ENCODE measurements at places on chromosomes 13 and 19.
A peak's percentile ranks its signal among the peaks of the same experiment; 100 is the strongest.

DNA sequence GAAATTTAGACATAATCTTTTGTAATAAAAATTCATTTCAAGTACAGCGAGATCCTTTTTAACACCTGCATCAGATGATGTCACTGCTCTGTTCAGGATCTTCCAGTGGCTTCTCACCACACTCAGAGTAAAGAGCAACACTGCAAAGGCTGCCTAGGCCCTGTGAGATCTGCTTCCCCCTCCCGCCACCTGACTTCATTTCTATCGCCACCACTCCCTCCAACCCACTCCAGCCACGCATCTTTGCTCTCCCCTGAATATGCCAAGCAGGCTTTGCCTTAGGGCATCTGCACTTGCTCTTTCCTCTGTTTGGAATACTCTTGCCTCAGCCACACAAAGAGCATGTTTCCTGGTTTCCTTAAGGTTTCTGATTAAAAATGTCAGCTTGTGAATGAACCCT, 58.3 kb downstream of the MBNL2 start:
- DNase-seq, result peak; percentile 59

GRCh38 chr13:100561158-100561499, 27.5 kb downstream of the GGACT start:
- DNase-seq, result peak; percentile 3

DNA sequence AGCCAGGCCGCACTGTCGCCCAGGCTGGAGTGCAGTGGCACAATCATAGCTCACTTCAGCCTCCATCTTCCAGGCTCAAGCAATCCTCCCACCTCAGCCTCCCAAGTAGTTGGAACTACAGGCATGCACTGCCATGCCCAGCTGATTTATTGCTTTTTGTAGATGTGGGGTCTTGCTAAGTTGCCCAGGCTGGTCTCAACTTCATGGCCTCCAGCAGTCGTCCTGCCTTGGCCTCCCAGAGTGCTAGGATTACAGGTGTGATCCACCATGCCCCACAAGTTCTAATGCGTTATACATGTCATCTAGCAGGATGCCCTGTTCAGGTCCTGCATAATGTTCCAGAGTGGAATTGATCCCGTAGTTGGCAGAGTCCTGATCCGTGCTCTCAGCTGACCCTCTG, 4.6 kb downstream of the C19orf53 start:
- DNase-seq, result no peak

DNA sequence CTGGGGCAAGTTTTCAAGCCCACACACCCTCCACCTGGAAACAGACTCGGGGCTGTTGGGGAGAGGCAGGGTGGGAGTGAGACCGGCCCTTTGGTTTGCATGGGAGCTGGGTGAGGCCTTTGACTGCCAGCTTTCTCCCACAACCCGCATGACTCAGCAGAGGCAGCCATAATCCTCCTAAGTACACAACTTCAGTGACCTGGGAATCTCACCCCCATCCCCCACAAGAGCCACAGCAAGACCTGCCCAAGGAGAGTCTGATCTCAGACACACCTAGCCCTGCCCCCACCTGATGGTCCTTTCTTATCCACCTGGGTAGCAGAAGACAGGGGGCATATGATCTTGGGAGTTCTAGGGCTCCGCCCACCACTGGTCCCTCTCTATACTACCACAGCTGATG, 1615.4 kb downstream of the EFNB2 start:
- DNase-seq, result no peak

DNA sequence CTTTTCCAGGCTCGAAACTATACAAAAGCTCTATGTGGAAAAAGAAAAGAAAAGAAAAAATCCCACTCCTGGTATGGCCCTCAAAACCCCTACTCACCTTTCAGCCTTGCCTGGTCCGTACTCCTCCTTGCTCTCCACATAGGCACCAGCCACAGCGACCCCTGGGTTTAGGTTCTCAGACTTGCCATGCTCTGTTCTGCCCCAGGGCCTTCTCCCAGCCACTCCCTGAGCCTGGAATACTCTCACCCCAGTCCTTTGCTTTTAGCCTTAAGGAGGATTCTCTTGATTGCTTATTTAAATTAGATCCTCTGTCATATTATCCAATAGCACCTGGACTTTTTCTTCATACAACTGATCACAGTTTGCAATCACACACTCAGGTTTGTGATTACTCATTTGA, 522.5 kb downstream of the DIAPH3 start:
- no peak for DNase-seq

DNA sequence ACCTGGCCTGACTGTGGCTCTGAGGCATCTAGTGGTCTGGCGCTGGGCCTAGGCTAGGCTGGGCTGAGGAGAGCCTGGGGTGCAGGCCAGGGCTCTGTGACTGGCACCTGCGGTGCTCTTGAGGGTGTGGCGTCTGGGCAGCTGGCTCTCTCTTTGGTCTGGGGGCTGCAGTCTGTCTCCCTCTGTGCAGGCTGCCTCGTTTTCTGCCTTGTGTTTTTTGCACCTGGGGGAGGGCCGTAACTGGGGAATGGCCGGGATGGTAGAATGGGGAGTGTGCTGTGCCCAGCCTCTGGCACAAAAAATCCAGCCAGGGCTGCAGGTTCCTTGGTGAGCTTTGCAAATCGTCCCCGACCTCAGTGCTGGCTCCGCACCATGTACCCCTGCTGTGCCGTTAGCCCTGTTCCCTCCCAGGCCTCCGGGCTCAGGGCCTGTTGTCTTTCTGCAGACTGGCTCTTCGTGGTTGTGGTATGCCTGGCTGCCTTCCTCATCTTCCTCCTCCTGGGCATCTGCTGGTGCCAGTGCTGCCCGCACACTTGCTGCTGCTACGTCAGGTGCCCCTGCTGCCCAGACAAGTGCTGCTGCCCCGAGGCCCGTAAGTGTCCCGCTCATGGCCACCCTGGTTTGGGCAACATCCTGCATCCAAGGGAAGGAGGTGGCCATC, 6.5 kb upstream of the USF2 start:
- no peak for DNase-seq

DNA sequence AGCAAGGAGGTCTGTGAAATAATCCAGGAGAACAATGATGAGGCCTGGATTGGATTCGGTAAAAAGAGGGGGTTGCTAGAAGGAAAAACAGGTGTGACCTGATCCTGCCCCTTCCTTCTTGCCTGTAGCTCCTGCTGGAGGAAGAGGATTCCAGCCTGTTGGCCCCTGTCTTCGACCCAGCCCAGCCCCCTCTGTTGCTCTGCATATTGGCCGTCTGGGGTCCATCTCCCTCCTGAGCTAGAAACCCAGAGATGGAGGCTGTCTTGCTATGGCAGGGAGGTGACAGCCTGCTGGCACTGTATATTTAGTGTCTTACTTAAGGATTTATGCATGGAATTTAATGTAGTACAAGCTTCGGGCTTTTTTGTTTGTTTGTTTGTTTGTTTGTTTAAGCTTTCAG, 6.6 kb downstream of the DMRTC2 start:
- DNase-seq, result no peak

GRCh38 chr19:45323671-45324081, 1.0 kb upstream of the CKM start:
- DNase-seq, result peak; percentile 19

GRCh38 chr13:75425216-75426009, 56.6 kb downstream of the TBC1D4 start:
- DNase-seq, result no peak

All from EH (cell line).